ENCODE measurements at places on chromosomes 7 and 10.

GRCh38 chr7:46909601-46910051 lies 672.3 kb downstream of the TNS3 start:
- H3K36me3 ChIP-seq: no peaks in the 10 kb centered on the region
- no peak for DNase-seq
- no peak overlapping the region for H3K27ac ChIP-seq
- H3K4me1 ChIP-seq: no peaks in the 10 kb centered on the region
- H3K27me3 ChIP-seq: no peaks in the 10 kb centered on the region
- no peak overlapping the region for H3K4me3 ChIP-seq

GRCh38 chr10:103681617-103682399 lies 173.6 kb downstream of the SH3PXD2A start:
- no peaks in the 10 kb centered on the region for H3K4me1 ChIP-seq
- DNase-seq: no peak
- H3K4me3 ChIP-seq: no peak overlapping the region

DNA sequence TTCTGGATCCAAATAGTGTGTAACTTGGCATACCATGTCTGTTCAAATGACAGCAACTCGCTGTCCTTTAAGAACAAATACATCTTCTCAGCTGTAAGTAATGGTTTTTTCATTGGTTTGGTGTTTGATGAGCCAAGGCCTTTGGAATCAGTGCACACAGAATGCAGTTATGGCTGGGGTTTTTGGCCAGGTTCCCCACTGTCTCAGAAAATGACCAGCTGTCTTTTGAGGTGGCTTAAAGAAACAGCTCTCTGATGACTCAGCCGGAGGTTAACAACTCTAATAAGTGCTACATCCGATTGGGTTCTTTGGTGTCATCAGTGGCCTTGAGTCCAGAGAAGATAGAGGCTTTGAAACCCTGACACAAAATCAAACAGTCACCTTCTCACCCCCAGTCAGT lies 688.4 kb downstream of the REEP3 start:
- no peak for DNase-seq
- H3K27ac ChIP-seq: no peak overlapping the region

- no peak overlapping the region for H3K27ac ChIP-seq
- H3K36me3 ChIP-seq: no peaks in the 10 kb centered on the region
- H3K4me1 ChIP-seq: no peaks in the 10 kb centered on the region
- no peak for DNase-seq
- H3K27me3 ChIP-seq: no peaks in the 10 kb centered on the region
Observed at GRCh38 chr10:89556600-89556999, 21.2 kb upstream of the SLC16A12 start.

DNA sequence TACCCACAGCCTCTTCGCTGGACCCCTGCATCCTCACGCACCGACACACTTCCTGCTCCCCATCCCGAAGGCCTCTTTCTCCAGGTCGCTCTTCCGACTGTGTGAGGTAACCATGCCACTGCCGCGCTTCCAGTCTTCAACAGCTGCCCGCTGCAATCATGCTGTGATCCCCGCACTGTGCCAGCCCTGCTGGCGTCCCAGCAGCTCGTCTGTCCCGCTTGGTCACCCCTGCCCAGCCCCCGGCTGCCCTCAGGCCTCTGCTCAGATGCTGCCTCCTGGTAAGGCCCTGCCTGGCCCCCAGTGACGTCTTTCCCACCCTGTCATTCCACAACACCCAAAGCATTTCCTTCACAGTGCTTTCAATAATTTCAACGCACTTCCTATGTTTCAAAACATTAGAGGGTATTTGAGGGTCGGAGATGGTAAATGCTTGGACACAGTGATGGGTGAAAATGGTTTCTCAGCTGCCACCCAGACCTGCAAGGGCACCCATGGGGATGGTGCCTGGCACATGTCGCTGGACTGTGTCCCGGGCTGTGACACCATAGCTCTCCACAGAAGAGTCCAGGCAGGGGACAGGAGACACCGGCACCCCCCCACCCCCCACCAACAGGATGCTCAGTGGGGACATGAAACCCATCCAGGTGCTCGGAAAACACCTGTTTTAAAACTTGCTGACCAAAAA lies 125.2 kb downstream of the MAD1L1 start:
- H3K4me3 ChIP-seq: no peak overlapping the region
- no peaks in the 10 kb centered on the region for H3K36me3 ChIP-seq
- H3K27ac ChIP-seq: no peak overlapping the region
- DNase-seq: no peak

All from ascending aorta (tissue), 2 donors.